Astrocyte of the spinal cord (primary cell): ENCODE measurements at places on chromosomes 5 and 9.

DNA sequence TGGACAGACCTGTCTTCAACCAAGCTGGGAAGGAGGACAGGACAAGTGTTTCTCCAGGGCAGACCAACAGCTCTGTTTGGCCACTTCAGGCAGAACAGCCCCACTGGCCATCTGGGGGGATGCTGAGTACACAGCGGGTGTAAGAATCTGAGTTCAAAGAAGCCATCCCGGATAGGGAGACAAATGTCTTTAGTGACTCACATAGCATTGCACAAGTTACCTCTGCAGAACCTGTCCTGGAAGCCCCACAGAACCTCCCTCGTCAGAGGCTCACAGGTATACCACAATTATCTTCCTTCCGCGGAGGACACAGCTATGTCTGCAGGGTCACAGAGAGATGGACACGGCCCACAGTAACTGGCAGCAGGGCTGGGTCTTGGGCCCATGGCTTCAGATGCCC is 2.0 kb downstream of the OR2V2 start:
- DNase-seq = no peak

DNA sequence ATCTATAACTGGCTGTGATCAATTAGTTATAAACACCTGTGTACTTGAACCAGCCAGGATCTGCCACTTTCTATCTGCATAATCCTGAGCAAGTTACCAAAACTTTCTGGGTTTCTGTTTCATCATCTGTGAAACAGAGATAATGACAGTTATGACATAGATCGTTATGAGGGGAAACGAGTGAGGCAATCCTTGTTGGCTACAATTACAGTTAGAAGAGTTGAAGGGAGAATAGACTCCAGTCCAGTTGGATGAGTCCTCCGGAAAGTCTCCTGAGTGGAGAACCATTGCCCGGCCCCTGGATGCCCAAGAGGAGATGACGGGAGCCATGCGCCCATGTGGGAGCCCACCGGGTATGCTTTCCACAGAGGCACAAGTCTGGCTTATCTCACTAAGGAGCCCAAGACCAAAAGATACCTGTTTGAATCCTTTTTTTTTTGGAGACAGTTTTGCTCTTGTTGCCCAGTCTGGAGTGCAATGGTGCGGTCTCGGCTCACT is 4.5 kb downstream of the PDE6A start:
- no peak for DNase-seq

DNA sequence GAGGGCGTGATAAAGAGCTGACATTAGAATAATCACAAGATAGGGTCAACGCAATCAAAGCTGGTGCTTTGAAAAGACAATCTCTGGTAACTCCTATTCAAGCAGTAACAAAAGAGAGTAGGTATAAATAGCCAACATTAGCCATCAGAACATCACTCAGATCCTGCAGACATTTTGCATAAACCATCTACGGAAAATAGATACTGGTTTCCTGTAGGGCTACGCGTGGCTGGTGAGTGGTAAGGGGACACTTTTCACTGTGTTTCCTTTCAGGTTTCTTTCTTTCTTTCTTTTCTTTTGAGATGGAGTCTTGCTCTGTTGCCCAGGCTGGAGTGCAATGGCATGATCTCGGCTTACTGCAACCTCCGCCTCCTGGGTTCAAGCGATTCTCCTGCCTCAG is 22.3 kb downstream of the TTF1 start:
- DNase-seq = no peak

GRCh38 chr9:134961331-134962064 is 43.8 kb upstream of the FCN1 start:
- DNase-seq = no peak

DNA sequence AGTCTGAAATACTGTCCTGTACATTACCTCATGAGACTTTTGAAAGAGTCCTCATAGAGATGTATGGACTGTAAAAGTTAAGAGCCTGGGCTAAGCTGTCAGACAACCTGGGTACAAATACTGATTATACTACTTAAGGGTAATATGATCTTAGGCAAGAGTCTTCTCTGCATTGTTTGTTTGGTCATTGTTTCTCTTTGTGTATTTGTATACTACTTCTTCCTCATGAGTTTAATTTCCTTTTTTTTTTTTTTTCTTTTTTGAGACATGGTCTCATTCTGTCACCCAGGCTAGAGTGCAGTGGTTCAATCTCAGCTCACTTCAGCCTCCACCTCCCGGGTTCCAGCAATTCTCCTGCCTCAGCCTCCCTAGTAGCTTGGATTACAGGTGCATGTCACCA is 2.6 kb upstream of the PFDN1 start:
- no peak for DNase-seq

DNA sequence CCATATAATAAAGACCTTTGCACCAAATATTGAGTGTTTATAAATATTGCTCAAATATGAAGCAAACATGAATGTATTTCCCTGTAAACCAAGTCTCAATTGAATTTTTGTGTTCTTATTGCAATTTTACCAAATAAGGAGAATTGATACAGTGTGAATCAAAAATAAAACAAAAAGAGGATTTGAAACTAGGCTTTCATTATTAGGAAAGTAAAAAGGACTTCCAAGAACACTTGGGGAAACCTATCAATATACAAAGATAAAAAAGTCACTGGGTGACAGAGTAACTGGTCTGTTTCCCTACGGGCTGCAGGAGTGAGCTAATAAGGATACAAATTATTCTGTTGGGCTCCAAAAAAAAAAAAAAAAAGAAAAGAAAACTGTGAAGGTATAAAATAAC is 44.8 kb upstream of the SNX2 start:
- no peak for DNase-seq

DNA sequence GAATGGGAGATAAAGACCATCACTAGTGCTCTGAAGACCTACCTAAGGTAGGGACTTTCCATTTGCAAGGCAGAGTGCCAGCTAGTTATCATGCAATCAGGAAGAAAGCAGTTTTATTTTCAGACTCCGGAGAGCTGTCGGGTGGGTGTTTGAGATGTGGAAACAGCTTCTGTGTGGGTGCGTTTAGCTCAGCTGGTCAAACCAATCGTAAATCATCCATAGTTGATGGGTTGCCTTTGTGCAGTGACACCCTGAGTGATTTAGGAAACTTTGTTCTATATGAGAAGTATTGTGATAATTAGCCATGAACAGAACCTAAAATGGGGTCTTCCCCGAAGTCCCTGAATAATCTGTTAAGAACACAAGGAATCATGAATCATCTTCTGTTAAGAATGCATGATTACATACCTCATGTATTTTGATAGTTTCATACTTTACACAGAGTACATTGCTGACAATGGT is 284.3 kb downstream of the ARHGAP26 start:
- no peak for DNase-seq

GRCh38 chr5:73827106-73827450 is 201.1 kb downstream of the ARHGEF28 start:
- no peak for DNase-seq

DNA sequence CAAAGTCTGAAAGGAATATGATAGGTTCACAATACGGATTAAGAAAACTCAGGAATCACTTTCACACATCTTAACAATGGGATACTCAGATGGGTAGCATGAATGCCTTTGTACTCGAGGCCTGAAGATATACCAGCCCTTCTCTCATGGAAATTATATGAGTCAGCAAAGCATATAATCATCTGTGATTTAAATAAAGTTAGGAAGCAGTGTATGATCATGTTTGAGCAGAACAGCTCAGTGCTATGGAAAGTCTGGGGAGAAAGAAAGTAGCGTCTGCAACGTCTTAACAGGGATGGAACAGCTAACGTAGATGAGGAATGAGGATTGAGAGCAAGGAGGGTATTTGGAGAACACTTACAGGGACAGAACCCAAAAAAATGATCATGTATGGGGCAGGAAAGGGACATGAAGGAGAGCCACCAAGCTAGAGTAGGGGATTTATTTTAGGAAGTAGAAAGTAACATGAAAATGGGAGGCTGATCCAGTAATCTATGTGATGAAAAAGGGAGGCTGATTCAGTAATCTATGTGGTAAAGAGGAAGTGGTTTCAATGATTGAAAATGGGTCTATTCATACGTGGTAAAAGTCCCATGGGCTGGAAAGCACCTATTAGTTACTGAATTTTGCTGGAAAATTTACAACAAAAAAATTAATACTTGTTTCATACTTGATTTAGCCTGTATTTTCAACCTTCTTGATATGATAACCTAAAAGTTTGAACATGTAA is 85.9 kb downstream of the GNA14 start:
- no peak for DNase-seq

GRCh38 chr9:117656002-117656401 is 48.2 kb upstream of the TLR4 start:
- no peak for DNase-seq

- DNase-seq = no peak
Measured at GRCh38 chr9:33439731-33440130, 7.7 kb downstream of the AQP3 start.

DNA sequence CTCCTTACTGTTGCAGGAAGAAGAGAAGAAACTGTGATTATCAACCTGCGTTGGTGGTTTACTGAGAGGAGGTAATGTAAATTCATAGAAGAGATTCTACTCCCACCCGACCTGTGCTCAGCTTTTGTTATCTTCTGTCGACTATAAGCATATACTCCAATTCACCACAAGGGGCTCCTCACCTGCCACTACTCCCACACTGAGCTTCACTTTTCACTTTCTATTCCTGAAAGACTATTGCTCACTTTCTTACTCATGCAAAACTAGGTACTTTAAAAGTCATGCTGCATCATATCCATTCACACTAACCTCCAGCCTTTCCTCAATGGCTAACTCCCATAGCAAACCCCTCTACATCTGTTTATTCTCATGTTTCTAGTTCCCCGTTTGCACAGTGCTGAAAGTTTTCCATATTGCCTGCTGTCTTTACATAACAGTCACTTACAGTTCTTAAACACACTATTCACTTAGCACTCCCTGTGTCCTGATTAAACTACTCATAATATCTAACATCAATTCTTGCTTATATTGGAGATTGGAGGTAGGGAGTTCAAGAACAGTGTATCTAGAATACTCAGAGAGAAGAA is 1062.6 kb downstream of the NR2F1-AS1 start:
- peak; percentile 57 for DNase-seq

- peak; percentile 11 for DNase-seq
Measured at GRCh38 chr9:27053369-27054022, 48.0 kb upstream of the LRRC19 start.

- DNase-seq = peak; percentile 92
Measured at GRCh38 chr5:56625541-56625940, 189.8 kb upstream of the MAP3K1 start.

DNA sequence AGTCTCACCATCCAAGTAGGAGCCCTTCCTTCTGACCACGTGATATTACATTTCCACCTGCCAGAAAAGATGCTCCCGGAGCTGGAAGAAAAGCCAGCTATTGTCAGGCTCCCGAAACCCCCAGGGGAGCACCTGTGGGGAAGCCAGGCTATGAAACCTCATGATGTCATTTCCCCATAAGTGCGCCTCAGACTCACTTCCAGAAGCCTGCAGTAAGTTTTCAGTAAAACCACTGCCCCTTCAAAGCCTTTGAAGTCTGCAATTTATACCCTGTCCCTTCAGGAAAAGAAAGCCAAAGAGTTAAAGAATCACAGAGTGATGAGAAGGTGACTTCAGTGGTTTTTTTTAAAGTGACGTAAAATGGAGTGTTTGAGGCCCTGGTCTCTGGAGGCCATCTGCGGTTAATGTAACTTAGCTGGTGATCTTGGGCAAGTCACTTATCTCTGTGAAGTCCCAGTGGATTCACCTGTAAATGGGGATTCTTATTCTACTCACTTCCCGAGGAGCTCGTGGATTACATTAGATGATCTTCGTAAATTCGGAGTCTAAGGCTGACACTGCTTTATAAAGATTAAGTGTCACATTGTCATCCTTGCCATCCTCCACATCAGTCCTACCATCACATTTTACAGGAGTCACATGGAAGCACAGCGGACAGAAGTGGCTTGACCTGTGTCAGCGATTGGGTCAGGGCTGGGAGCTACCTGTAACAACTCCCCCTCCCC is 2.6 kb upstream of the SEMA6A start:
- DNase-seq = no peak

GRCh38 chr5:89983216-89983615 is 426.3 kb downstream of the CETN3 start:
- no peak for DNase-seq

GRCh38 chr5:145858959-145859358 is 13.9 kb downstream of the GRXCR2 start:
- DNase-seq = no peak

GRCh38 chr9:86405926-86406325 is 51.7 kb upstream of the TUT7 start:
- DNase-seq = peak; percentile 95

DNA sequence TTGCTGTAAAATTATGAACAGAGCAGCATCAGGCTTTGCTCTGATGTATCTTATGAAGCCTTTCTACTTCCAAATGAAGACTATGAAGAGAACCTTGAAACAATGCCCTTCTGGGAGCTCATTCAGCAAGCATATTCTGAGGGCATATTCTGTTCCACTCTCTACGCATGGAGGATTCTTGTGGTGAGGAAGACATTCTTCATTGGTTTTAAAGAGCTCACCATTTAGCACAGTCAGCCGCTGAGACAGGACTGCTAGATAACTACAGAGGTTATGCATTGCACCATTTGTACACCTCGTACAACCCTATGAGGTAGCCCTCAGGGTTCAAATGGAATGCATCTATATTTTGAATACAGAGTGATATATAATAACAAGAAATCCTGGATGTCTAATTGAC is 61.0 kb downstream of the INVS start:
- DNase-seq = peak; percentile 62

DNA sequence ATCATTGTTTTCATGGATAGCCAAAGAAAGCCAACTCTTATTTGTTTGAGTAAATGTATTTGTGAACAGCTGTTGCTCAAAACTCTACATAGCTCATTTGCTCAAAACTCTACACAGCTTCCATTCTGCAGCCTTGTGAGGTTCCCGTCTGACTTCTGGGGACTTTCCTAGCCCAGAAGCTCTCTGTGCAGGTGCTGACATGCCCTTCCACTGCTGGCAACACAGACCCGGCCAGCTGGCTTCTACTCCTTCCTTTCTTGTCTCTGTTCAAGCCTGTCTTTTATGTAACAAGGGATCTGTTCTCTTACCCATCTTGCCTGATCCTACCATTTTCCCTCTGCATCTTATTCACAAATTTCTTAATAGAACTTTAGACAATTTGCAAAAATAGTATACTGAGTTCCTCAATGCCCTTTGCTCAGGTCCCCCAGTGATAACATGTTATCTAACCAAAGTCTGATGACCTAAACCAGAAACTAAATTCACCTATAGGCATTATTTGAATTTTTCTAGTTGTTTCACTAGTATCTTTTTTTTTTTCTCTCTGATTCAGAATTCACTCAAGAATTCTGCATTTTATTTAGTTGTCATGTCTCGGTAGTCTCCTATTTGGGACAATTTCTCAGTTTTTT is 556.5 kb upstream of the SEMA6A start:
- no peak for DNase-seq

- peak; percentile 71 for DNase-seq
Measured at GRCh38 chr5:134784946-134785620, 26.5 kb downstream of the DDX46 start.
